ENCODE measurements at places on chromosomes 6 and 20.
A peak's percentile ranks its signal among the peaks of the same experiment; 100 is the strongest.

- no peak for DNase-seq
These were observed 155.5 kb downstream of the BCAS1 start for GRCh38 chr20:53914781-53915445.

- DNase-seq: no peak
These were observed 203.2 kb upstream of the MAP3K7 start for GRCh38 chr6:90790058-90790457.

DNA sequence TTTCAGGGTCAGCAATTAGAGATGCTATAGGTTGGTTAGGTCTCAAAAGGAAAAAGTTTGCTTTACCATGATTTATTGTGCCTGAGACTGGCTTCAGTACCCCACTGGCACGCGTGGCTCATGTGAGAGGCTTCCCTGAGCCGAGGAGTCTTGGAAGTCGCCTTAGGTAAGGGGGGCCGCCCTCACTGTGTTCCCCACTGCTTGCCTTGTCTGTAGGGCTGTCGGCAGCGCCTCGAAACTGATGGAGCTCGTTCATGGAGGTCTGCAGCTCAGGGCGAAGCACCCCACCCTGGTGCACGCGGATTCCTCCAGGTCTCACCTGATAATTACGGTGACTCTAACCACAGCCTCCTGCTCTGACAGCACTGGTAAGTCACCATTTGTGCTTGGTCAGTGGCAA, 39.2 kb downstream of the FRMD1 start:
- DNase-seq: no peak

DNA sequence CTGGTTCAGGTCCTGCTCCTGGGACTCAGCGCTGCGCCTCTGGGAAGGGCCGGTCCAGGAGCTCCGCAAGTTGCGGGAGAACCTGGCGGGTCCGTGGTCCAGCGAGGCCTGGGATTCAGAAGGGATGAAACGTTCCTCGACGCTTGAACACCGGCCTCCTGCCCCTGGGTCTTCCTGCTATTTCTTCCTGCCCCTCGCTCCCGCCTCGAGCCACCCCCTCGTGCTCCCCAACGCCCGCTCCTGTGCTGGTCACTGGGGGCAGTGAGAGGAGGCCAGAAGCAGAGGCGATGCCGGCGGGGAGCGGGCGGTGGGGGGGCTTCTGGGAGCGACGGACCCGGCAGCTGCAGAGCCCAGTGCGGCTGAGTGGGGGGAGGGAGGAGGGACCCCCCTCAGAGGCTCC, 20.8 kb upstream of the KIF25 start:
- DNase-seq: no peak

DNA sequence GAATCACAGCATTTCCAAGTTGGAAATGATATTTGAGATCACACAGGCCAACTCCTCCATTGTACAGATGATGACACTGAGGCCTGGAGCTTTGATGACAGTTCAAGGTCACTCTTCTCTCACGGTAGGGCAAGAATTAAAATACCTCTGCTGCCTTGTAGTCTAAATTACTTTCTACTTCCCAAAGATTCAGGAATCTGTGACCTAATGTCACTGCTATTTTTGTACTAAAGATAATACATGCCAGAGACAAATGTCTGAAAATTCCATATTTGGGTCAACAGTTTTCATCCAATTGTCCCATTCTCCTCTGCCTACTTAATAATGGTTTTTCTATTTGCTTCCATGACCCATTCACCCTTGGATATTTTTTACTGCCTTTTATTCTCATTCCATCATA, 160.0 kb downstream of the SOD2 start:
- no peak for DNase-seq

DNA sequence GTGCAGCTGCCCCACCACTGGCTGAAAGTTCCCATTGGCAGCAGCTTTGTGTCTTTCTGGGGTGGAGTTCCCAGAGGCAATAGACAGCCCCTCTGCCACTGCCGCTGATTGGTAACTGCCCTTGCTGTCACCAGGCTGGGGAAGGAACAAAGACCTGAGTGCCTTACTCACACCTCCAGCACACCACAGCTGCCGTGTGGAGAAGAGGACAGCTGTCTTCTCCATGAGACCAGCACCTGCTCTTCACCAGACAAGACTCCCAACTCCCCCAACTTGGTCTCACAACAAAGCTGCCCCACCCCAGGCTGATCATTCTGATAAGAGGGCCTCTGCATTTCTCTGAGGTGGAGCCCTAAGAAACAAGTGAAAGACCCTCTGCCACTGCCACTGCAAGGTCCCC, 39.7 kb upstream of the PTCHD4 start:
- no peak for DNase-seq

DNA sequence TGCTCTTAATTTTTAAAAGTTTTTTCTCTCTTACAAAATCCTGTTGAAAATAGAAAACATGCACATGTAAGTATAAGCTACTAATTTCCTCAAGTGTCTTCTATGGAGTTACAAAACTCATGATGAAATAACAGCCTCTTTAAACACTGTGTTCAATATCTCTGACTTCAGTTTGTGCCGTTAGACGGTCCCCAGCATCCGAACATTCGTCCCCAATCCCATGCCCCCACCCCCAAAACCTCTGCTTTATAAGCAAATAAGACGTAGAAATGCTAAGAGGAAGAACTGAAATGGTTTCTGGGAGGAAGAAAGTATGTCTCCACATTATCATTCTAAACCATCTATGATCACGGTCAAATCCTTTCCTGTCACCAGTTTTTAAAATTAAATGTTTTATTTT, 31.7 kb upstream of the MYB start:
- no peak for DNase-seq

DNA sequence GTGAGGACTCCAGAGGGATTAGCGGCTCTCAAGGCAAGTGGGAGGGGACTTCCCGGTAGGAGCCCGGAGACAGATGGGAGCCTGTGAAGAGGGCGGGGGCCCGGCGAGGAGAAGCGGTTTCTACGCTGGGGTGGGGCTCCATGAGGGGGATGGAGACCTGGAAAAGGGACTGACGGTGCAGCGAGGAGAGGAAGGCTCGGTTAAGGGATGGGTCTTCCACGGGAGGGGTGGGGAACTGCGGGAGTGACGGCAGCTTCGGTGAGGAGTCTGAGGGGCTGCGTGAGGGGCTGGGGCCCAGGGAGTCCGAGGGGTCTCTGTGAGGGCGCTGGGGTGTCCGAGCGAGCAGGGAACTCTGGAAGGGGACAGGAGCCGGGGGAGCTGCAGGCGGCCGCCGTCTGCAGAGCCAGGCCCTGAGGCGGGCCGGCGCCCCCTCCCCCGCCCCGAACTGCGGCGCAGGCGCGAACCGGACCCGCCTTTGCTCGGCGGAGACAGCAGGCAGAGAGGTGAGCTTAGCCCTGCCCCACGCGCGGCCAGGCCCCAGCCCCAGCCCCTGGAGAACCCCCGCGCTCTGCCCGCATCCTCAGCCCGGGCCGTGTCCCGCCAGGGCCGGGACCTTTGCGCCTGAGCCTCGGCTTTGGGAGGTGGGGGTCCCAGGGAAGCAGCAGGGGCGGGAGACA, at the start of gene NRSN2:
Gene NRSN2 (plus strand): TSS at position 472 of the 677 bp plus-strand sequence. CDS start 2,533 bp downstream, outside the sequence.
- DNase-seq: peak; percentile 57

DNA sequence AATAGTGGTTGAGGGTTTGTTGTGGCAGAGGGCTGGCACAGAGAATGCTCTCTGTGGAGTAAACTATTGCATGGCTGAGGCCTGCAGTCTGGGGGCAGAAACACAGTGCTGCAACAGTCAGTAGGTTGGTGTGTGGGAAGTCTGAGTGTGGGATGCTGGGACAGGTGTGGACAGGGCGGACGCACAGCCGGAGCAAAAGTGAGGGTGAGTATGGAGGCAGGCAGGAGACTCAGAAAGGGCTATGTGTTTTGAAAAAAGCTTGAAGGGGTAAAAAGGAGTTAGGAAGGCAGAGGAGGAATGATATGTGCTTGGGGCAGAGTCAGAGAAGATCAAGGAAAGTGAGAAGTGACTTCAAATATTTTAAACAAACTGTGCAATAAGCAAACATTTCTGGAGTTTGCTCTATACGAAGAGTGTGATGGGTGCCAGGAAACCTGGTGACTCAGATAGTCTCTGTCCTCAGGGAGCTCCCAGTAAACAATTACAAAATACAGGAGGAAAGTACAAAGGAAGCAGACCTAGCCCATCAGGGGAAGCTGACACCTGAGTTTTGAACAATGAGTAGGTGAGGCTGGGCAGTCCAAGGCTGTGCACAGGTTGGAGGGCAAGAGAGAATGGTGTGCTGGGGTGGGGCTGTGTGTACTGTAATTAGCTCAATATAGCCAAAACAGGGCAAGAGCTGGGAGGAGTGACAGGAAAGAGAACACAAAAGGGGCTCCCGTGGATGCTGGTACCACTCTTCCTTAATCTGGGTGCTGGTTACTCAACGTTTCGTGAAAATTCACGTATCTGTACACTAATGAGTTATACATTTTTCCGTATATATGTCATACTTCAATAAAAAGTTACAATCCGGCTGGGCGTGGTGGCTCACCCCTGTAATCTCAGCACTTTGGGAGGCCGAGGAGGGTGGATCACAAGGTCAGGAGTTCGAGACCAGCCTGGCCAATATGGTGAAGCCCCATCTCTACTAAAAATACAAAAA, 55.2 kb downstream of the PIGU start:
- no peak for DNase-seq

GRCh38 chr6:113060664-113061063, 713.5 kb downstream of the RFPL4B start:
- no peak for DNase-seq

DNA sequence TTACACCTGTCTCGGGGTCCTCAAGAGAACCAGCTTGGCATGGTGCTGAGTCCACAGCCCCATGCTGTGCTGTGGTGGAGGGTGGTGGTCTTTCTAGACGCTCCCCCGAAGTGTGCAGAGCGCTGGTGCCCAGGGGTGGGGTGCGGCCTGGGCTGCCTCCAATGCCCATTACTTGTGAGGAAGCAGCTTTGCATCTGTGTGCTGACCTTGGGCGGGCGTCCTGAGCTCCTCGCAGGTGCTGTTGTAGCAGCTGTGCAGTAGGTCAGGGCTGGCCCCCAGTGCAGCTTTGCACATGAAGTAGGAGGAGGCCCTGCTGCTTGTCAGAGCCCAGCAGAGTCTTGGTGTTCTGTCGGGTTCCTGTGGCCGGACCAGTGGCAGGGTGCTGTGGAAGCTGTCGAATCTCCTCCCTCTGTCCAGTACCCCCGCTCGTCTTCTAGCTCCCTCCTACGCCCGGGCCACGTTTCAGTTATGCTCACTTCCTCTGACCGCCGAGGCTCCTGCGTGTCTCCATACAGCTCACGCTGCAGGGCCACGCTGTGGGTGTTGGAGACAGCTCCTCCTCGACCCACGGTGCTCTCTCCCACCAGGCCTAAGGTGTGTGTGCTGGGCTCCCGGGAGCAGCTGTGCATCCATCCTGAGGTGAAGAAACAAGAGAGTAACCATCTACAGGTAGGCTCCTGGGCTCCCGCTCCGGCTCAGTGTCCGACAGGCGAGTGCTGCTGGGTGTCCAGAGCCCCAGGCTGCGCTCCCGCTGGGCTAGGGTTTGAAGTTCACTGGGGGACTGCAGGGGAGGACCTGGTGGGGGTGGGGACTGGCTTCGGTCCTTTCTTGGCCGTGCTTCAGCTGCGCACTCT, 4.1 kb downstream of the RTEL1 start:
- no peak for DNase-seq

DNA sequence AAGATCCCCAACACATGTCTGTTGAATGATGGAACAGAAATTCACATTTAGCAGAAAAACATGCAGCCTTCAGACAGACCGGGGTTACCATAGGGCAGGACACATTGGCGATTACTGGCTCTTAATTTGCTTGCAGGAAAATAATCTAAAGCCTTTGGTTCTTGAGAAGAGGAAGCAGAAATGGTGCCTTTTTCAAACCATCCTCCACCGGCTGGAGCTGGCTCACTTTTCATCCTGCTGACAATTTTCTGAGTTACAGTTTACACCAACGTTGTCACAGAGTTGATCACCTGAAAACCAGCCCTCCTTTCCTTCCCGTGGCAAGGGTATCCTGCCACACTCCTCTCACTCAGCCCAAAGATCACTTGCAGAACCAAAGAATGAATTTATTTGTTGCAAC, 32.6 kb downstream of the SF3B5 start:
- no peak for DNase-seq

- no peak for DNase-seq
These were observed 17.5 kb downstream of the DNMT3B start for GRCh38 chr20:32779500-32780211.

- DNase-seq: no peak
These were observed 75.1 kb upstream of the AFDN start for GRCh38 chr6:167751579-167752115.

GRCh38 chr20:2293971-2294370, 1.8 kb upstream of the TGM3 start:
- no peak for DNase-seq

DNA sequence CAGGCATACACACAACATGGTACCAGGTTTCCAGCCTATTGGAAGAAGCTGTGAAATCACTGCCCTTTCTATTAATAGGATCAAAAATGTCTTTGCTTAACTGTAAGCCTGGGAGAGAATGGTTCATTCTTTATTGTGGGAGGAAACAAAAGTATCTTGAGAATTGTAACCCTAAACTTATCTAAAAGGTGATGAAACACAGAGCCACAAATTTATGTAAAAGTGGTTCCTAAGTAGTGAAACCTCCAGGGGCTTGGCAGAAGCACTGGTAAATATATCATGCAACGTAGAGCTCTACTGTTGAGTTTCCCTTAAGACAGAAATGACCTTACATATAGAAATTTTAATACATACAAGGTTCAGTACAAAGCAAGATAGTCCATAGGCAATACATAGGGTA, 17.2 kb upstream of the NOX3 start:
- no peak for DNase-seq

Data from NCI-H1092 treated with DMSO at 0.1 percent for 48 hours (cell line).